DND-41 (cell line): ENCODE measurements at places on chromosomes 6 and 20.

GRCh38 chr20:47296950-47297349, 59.5 kb downstream of the ZMYND8 start:
- DNase-seq, result no peak

- peak; percentile 15 for DNase-seq
Observed at GRCh38 chr6:166907373-166907841, 48.9 kb downstream of the RNASET2 start.

GRCh38 chr6:36544228-36544627, 3.1 kb downstream of the STK38 start:
- peak; percentile 42 for DNase-seq

DNA sequence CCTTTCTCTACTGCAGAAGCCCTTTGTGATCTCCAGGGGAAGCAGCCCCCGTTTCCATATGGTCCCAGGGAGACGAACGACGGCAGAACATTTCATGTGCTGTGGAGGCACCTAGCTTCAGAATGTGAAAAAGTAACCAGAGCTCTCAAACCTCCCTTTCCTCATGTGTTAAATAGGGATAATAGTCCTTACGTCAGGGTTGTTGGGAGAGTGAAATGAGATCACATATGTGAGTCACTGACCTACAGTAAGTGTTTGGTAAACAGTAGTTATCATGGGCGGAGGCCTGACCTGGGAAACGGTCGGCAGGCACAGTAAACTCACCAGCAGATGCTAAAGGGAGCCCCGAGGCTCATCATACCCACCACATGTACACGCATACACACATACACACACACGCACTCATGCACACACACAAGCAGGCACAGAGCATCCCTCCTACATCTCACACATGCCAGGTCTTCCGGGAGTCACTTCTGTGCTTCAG, 89.7 kb downstream of the LY86 start:
- DNase-seq, result no peak

GRCh38 chr20:50230871-50231560, 40.4 kb downstream of the CEBPB start:
- DNase-seq, result no peak

DNA sequence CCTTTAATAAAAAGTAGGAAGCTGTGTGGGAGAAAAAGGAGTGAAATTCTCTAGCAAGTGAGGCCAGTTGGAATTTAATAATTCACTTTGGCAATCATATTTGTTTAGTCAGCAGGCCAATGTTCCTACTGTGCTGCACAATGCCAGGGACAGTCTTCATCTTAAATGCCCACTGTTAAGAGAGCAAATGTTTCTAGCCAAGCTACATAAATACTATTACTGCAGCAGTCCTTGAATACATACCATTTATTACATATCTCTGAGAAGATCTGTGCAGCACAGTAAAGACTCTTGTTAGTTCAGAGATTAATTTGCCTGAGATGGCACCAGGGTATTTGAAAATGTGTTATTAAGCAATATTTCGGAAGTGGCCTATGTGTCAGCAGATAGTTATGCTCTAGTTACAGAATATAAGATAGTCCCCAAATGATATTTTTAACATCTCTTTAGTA, 105.4 kb downstream of the OGFRL1 start:
- DNase-seq, result no peak

GRCh38 chr6:158903801-158904200, 84.6 kb upstream of the EZR start:
- DNase-seq, result no peak

GRCh38 chr6:353642-354614, 37.6 kb upstream of the IRF4 start:
- DNase-seq, result no peak

GRCh38 chr6:128208851-128209580, 308.2 kb upstream of the THEMIS start:
- DNase-seq, result no peak

DNA sequence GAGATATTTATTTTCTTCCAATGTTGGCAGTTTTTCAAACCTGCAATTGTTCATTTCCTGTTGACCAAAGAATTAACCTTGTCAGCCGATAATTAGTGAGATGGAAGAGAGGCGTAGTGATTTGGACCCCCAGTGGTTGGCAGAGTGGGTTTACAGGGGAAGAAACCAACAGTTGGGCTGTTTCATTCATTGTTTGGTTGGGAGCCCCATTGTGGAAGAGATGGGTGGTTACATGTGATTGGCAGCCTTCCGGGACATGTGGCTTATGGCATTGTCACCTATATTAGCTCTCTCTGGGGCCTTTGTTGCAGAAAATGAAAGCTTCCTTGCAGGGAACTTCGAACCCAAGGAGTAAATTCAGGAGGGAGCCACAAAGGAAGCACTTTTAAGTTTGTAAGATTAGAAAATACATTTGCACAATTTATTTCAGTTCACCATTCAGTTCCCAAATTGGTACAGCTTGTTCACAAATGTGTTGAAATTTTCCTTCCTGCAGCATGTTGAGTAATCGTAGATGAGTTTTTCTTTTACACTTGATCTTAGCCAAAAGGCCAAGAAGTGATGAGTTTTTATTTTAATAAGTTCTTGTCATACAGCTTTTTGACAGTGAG, 50.3 kb upstream of the CDKAL1 start:
- no peak for DNase-seq

GRCh38 chr6:31299511-31299910, 27.6 kb upstream of the HLA-C start:
- no peak for DNase-seq

DNA sequence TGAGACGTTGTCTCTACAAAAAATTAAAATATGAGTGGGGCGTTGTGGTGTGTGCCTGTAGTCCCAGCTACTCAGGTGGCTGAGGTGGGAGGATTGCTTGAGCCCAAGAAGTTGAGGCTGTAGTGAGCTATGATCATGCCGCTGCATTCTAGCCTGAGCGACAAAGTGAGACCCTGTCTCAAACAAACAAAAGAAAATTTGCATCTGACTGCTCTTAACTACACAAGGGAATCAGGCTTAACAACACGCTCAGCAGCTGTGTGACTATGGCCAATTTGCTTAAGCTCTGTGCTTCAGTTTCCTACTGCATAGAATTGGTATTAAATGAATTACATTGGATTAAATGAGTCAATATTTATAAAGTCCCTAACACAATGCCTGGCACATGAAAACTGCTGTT, 24.3 kb upstream of the MRPS10 start:
- DNase-seq, result no peak

- no peak for DNase-seq
Observed at GRCh38 chr6:149054559-149055194, 262.8 kb upstream of the TAB2 start.

- DNase-seq, result no peak
Observed at GRCh38 chr6:151299011-151299410, 59.2 kb downstream of the AKAP12 start.
